Esophagus squamous epithelium (tissue), 5 donors: ENCODE measurements at places on chromosomes 2 and 18.

DNA sequence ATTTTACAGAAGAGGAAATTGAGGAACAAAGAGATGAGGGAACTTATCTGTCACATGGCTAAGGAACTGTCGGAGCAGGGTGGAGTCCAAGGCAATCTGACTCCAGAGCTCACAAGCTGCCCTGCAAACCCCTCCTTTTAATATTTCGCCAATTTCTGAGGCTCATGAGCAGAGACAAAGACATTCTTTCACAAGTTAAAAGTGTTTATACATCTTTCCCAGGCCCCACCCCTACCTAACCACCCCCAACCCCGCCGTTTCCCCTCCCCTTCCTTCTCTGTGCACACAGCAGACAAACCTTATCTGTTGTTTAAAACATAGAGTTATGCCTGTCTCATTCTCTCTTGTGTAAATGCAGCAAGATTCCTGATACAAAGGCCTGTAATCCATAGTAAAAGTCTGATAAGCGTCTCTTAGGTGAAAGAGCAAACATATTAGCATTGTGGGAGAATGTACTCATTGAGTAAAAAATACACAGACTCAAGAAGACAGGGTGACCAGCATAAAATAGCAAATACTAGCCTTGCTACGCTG lies 44.3 kb downstream of the EPHA4 start:
- DNase-seq = no peak

DNA sequence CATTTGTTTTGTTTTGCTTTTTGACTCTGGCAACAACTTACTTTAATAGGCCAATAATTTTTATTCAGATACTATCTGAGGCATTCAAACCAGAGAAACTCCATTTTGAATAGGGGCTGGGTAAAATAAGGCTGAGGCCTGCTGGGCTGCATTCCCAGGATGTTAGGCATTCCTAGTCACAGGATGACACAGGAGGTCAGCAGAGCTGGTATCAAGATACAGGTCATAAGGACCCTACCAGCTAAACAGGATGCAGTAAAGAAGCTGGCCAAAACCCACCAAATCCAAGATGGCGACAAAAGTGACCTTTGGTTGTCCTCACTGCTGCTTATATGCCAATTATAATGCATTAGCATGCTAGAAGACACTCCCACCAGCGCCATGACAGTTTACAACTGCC lies 102.2 kb upstream of the XPO1 start:
- DNase-seq = no peak

- DNase-seq = no peak
Measured at GRCh38 chr2:19607400-19607799, 249.0 kb upstream of the OSR1 start.

DNA sequence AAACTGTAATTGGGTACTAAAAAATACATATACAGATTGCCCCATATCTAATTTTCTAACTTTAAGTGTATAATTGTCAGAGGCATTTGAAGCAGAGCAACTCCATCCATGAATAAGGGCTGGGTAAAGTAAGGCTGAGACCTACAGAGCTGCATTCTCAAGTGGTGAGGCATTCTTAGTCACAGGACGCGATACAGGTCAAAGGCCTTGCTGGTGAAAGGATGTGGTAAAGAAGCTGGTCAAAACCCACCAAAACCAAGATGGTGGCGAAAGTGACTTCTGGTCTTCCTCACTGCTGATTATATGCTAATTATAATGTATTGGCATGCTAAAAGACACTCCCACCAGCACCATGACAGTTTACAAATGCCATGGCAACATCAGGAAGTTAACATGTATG lies 50.0 kb downstream of the SLC8A1 start:
- DNase-seq = no peak

GRCh38 chr18:37287601-37288000 lies 278.0 kb downstream of the CELF4 start:
- no peak for DNase-seq

DNA sequence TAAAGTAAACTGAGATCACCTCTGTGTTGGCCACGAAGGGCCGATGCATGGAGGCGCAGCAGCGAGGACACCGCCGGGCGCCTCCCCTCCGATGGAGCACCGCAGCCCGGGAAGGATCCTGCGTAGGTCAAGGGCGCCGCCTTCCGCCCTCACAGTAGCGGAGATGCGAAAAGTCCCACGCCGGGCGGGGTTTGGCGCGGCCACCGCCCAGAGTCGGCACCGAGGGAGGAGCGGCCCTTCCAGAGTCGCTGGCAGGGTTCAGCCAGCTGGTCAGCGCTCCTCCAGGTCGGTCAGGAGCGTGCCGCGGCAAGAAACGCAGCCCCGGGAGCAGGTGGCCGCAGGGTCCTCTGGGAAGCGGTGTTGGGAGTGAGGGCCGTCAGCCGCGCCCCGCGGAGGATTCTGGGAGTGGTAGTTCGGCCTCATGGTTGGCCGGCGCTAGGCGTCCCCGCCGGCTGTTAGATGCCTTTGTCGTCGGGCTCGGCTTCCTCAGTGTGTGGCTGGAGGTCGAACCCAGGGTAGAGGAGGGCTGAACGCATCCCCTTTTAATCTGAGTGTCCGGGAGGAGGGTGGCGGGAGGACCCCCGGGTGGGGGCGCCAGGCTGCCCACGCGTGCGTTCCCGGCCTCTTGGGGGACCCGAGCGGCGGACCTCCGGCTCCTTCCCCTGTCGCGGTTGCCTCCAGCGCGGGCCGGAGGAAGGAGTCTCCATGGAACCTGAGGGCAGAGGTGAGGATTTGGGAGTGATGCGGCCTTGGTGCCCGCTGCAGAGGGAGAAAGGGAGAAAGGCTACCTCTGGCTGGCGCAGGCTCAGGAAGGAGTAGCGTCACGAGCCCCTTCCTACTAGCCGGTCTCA lies at the start of gene ZNF892:
ZNF892 (plus strand) TSS at position 411 of the 851 bp plus-strand sequence; CDS start at position 706, 295 bp downstream.
- peak; percentile 35 for DNase-seq
